Esophagus squamous epithelium (tissue), 5 donors: ENCODE measurements at places on chromosomes 4 and X.

GRCh38 chr4:39637586-39638353, 895 bp downstream of the SMIM14 start:
- DNase-seq = no peak

GRCh38 chr4:23477905-23478304, 411.9 kb downstream of the PPARGC1A start:
- no peak for DNase-seq

- no peak for DNase-seq
Observed at GRCh38 chrX:119899125-119899524, 3.4 kb downstream of the AKAP14 start.

DNA sequence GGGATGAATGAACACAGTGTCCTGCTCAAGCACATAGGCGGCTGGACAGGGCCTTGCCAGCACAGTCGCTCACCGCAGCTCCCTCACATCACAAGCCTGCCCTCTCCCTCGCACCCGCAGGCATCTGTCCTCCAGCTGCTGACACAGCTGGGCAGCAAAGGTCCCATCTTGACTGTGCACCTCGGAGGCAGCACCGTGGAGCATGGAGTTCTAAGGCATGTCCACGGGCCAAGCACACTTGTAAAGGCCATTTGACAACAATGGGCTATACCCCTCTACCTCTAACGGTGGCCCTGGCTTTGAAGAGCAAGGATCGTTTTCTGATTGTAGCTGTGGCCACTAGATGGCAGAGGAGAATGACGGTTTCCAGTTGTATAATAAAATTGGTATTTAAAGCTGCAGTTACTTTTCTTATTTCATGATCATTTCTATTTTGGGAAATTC, 53.8 kb downstream of the APLN start:
- no peak for DNase-seq

DNA sequence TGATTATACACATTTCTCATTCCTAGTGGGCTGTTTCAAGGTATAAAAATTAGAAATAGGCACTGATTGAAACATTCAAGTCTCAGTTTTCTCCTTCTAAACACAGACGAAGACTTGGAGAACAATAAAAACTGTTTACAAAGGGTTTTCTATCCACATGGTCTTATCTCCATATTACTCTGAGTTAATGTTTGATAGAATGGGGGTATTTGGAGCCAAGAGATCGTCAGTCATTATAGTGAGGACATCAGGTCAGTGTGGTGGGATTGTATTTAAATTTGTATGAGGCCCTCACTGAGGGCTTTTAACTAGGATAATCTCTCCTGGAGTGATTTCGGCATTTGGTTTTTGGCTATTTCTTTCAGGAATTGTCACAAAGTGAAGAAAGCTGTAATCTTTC, 16.4 kb upstream of the DYNLT3 start:
- no peak for DNase-seq

GRCh38 chrX:151178746-151179145, 2.4 kb downstream of the GPR50 start:
- DNase-seq = no peak

DNA sequence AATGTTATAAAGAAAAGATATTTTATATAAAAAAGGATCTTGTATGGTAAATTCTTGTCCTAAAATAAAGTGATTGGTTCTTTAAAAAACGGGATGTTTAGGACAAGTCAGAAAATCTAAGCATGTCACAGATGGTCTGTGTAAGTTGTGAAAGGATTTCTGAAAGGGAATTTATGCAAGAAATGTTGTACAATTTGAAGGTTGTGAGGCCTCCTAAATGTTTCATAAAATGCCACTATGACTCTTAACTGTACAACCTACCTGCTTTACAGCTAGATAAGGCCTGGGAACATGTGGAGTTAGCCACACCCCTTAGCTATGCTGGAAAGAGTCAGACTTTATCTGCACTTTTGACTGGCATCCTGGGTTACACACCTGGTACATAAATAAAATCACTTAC, 951.5 kb upstream of the POU3F4 start:
- DNase-seq = no peak

DNA sequence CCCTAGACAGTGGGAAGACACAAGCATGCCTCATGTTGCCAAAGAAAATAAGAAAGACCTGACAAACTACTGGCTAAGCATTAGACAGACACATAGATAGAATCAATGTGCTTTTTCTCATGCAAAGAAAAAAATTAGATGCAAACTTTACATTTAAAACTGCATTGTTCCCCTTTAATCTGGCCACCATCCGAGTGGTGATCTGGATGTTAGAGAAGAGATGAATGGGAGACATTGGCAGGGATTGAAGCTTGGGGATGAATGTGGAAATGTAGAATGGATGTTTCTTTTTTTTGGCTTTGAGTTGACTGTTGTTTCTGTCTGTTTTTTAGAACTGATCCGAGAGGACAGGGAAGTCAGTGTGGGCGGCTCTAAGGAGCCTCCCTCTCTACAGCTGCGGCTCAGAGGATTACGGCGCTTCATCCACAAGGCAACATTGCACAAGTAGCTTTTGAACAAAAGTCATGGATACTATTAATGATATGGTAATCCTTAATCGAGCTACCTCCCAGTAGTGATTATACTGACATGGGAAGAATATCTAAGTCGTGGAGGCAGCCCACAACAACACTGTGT, 53.0 kb downstream of the HELT start:
- no peak for DNase-seq
